ENCODE measurements at places on chromosomes 2 and 18. TPM values are rescaled to one million over a fixed set of nuclear protein-coding genes. Genes with fewer than 3 reads are reported as not detected.

DNA sequence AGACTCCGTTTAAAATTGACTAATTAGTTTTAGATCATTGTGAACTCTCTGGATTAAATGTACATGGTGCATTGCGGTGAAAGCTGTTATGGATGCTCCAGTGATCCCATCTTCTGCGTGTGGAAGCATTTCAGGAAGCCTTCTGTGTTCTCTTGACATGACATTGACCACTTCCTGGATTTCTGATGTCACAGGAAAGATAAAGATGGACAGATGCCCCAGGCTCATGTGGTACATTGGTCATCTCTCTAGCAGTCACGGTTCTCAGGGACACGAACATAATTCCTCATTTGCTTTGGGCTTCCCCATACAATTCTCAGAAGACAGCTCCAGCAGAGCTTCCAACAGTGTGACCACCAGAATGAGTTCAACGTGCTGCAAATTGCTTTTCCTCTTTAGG, 26.9 kb downstream of the AGAP1 start:
- DNase-seq: no peak

DNA sequence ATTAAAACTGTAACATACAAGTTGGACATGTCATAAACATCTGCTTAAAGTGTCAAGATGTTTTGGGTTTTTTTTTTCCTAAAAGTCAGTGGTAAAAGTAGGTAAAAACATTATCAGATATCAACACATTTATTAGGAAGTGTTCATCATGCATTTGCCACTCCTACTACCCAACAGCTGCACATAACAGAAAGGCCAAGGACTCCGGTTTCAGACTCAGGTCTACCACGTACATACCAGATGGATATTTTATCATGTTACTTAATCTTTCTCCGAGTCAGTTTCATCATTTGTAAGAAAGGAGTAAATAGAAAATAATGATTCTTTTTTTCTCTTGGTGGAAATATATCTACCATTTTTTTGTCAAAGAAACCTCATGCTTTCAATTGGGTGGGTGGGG, 192.3 kb downstream of the UBE2E3 start:
- DNase-seq: no peak

DNA sequence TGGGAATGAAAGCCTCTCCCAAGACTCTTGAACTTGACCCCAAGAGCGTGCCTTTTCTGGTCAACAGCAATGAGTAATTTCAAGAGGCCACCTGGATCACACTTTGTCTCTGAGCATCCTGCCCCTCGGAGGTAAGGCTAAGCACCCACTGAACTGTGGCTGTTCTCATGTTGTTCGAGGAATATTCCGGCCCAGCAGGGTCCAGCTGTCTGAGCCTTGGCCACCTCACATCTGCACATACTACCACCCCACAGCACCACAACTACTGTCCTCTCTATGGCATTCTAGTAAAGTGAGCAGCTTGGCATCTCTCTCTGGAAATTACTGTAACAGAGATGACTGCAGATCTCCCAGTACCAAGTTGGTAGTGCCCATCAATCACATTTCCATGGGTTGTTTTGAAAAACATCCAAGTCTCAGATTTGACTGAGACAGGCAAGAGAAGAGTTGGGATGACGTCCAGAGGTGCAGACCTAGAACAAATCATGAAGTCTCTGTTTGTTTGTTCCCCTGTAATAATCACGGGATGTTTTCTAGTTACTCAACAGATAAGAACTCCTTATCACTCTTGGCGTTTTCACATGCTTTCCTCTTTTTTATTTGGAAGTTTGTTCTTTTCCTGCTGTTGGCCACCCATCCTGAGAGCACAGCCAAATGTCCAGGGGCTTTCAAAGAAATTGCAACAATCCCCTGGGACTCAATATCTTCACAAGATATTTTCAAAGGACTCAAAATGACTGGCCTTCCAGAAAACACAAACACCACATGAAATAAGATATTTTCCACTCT, 336.0 kb upstream of the TNP1 start:
- DNase-seq: no peak

DNA sequence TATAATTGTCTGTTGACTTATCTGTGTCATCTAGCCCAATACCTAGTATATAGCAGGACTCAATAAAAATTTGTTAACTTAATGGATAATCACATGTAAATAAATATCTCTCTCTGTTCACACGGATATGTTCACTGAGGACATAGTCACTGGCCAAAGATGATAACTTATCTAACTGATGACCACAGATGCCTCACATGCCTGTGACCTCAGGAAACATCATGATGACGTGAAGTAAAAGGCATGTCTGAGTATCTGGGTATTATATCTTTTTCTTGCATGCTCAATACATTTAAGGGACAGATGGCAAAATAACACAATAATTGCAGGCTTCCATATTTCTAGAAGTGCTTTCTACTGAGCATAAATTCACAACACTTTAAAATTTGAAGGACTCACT, 41.4 kb upstream of the PARD3B start:
- no peak for DNase-seq

DNA sequence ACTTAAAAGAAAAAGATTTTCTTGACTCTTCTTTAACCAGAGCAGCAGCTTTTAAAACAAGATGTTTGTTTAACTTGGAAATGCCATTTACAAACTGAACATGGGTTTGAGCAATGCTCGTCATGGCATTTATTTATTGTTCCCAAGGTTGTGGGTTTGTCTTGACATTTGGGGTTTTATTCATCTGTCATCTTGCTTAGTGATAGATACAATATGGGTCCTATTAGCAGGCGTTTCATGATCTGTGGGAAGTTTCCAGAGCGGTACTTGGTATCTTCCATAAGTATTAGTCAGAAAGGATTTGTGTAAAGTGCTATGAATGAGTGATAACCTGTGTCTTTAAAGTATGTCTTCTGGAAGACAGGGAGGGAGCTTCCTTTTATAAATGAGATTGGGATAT, 29.9 kb upstream of the MGAT5 start:
- no peak for DNase-seq

- no peak for DNase-seq
These were observed 69.4 kb upstream of the CBLN2 start for GRCh38 chr18:72613534-72613930.

GRCh38 chr2:106562268-106563186, 75.4 kb downstream of the CD8B2 start:
- DNase-seq: no peak

DNA sequence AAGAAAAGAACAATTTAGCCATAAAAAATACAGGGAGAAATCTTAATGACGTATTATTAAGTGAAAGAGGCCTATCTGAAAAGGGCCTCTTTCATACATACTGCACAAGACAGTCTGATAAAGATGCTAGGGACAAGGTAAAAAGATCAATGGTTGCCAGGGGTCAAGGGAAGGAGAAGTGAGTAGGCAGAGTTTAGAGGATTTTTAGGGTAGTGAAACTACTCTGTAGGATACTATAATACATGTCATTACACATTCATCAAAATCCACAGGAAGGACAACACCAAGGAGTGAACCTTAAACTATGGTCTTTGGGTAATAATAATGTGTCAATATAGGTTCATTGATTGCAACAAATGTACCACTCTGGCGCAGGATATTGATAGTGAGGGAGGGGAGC, 289.3 kb downstream of the FSIP2 start:
- no peak for DNase-seq

GRCh38 chr2:114286438-114286837, 156.0 kb upstream of the DPP10 start:
- no peak for DNase-seq

- no peak for DNase-seq
These were observed 150.9 kb upstream of the SERTAD2 start for GRCh38 chr2:64804651-64805050.

DNA sequence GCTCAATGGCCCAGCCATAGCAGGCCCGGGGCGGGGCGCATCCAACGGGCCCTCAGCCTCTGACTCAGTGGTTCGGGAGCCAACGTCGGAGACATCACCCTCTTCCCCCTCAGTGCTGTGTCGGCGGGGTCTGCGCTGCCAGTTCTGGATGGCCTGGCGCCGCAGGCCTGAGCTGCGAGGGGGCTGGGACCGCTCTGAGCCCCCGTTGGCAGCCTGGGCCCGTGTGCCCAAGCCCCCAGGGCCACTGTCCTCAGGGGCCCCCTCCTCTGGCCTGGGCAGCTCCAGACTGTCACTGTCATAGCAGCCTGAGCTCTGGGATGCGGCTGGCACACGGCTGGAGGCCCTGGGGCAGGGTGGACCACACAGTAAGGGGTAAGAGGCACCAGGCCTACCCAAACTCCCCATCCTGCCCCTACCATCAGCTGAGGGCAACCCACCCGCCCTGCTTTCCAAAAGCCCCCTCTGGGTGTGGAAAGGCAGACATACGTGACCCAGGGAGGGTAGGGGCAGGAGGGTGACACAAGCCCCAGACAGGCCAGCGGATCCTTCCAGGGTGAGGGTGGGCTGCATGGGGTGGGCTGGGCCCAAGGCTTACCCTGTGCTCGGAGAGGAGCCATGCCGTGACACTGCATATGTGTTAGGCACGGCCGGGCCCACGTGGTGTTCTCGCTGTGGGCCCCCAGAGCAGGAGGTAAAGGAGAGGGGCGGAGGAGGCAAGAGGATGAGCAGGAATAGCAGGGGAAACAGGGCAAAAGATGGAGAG, 18.8 kb downstream of the FBXO41 start:
- DNase-seq: no peak

GRCh38 chr2:64793701-64794100, 140.0 kb upstream of the SERTAD2 start:
- no peak for DNase-seq

DNA sequence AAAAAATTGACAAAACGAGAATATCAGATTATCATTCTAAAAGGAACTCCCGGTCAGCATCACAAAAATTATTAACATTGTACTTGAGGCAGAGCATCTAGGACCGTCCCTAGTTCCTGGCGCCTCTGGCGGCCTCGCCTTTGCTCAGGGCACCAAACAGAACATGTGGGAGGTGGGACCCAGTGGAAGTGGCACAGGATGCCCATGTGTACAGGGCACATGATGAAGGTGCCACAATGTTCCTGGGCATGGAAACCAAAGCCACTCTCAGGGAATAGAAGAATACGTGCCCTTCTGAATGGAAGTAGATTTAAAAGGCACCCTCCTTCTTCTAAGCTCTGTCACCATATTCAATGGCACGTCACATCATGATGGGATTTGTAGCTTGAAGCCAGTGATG, 30.1 kb upstream of the MARCO start:
- DNase-seq: no peak

The ZNF385B gene
- total RNA-seq: 0.86 TPM

The PLB1 gene
- 1.6 TPM for total RNA-seq

The RBKS gene
- 2.3 TPM for total RNA-seq
